ENCODE measurements at places on chromosomes 2 and 18.

GRCh38 chr2:85974390-85974789, 85.6 kb upstream of the ST3GAL5 start:
- DNase-seq: no peak

DNA sequence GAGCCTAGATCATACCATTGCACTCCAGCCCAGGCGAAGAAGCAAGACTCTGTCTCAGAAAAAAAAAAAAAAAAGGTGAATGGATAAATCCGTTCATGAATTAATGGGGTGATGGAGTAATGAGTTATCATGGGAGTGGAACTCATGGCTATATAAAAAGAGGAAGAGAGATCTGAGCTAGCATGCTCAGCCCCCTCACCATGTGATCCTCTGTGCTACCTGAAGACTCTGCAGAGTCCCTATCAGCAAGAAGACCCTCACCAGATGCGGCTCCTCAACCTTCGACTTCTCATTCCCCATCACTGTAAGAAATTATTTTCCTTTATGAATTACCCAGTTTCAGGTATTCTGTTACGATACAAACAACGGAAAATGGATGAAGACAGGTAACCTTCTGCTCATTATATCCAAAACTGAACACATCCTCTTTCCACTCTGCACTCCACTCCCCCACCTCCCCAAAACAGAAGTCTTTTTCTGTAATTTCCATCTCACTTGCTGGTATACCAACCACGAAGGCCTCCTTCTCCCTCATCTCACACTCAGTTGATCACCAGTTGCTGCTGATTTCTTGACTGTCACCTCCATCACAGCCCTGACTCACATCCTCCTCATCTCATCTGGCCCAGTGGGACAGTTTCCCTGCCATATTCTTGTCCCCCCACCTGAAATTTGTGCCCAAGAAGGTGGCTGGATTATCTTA, 8.8 kb downstream of the RETREG2 start:
- no peak for DNase-seq

DNA sequence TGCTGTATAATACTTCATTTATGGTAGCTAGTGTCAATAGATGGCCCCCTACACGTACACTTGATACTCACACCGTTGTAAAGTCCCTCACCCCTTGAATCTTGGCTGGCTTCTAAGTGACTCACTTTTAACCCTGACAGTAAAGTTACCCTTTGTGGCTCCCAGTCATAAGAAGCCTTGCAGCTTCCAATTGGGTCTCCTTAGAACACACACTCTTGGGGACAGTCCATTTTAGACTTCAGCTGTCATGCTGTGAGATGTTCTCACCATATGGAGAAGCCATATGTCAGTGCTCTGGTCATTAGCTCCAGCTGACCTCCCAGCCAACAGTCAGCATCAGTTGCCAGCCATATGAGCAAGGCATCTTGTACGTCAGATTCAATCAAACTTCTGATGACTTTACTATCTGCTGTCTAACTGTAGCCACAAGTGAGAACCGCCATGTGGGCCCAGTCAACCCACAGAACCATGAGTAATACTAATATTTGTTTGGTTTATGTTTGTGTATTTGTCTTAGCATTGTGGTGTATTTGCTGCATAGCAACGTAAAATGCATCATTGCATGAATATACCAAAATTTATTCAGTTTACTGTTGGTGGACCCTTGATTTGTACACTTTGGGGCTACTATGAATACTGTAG, 68.3 kb downstream of the PTPN4 start:
- no peak for DNase-seq

DNA sequence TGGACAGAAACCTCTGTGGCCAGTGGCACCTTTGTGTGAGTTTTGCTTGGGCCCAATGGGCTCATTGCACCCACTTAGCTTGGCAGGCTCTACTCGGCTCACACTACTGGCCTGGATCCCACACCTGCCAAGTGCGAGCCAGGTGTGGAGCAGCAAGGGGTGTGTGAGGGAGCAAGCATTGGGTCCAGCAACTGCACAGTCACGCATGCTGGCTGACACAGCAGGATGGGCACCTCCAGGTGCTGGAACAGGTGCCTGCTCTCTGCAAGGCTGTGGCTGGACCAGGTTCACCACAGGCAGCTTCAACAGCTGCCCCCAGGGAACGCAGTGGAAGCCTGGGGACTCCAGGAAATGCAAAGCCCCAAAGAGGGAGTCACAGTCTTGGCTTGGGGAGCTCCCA, 94.2 kb downstream of the DOK6 start:
- DNase-seq: no peak

DNA sequence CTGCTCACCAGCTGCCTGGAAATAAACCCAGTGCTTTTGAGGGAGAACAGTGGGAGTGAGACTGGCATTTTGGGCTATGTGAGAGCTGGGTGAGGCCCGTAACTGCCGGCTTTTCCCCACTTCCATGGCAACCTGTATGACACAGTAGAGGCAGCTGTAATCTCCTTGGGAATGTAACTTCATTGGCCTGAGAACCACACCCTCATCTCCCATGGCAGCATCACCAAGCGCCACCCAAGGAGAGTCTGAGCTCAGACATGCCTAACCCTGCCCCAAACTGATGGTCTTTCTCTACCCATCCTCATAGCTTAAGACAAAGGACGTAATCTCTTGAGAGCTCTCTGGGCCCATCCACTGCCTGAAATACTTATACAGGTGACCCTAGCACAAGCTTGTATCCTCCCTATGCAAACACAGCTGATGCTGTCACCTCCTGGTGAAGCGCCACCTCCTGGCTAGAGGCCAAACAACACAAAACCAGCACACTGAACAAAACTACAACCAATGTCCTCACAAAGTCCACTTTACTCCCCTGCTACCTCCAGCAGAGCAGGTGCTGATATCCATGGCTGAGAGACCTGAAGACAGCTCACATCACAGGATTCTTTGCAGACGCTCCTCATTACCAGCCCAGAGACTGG, 763.4 kb upstream of the NRXN1 start:
- DNase-seq: no peak

DNA sequence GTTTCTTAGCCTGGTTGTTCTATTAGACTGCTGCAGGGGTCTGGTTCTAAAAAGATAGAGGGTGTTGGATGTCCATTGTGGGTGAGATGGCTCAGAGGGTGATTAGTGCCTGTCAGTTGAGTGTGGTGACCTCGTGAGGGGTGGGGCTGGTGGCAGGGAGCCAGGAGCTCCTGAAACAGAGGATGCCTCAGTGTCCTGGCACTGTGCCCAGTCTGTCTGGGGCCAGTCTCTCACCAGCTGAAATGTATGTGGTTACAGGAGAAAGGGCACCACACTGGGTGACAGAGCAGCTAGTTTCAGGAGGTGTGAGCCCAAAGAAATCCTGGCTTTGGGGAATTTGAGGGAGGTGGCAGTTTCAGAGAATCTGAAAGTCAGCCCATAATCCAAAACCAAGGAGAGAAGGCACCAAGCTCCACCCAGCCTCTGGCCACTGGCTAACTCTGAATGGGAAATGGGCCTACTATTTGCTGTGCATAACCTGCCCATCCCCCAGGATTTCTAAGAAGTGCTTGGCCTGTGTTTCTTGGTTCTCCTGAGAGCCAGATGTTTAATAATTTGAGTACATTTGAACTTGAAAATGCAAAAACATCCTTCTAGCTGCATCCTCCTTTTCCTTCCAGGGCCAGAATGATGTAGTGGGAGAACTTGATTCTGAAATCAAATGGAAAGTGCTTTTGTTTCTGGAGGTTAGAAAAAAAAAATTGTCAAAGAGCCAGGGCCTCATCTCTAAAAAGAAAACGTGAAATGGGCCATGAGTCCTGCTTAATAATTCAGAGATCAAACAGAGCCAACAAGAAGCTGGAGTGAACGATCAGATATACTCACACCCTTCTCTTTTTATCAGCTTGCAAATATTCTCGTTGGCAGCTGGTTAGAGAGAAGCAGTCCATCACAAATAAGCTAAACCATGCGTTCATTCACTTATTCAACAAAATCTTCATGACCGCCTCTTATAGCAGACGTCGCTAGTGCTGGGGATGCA, 92.3 kb downstream of the B3GNT2 start:
- no peak for DNase-seq

DNA sequence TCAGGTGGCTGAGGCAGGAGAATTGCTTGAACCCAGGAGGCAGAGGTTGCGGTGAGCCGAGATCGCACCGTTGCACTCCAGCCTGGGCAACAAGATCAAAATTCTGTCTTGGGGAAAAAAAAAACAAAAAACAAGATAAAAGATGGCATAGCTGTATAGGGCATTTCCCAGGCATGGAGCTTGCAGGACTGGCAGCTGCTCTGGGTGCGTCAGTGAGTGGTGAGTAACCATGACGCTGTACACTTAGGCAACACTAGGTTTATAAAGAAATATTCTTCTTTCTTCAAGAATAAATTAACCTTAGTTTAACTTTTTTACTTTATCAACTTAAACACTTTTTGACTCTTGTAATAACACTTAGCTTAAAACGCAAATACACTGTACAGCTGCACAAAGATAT, 15.4 kb downstream of the TGOLN2 start:
- no peak for DNase-seq

- DNase-seq: no peak
Observed at GRCh38 chr2:135048122-135048521, 875 bp upstream of the MAP3K19 start.

GRCh38 chr18:49668574-49669275, 106.9 kb downstream of the LIPG start:
- no peak for DNase-seq

GRCh38 chr2:128585706-128586105, 267.0 kb upstream of the HS6ST1 start:
- no peak for DNase-seq

DNA sequence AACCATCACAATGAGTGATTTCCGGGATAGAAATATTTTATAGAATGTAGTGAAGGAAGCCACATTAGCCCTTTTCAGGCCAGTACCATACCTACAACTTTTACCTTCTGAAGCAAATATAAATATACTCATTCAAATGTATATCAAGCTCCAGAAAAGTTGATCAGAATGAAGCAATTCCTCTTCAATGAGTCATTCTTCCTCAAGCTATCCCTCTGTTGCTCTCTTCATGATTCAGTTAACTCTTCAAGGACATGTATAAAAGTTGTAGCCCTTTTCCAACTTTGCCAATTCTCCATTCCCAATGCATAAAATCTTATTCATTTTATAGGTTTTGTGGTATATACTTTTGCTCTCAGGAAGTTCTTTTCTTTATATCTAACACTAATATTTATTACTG, 242.1 kb upstream of the RGPD4 start:
- no peak for DNase-seq

DNA sequence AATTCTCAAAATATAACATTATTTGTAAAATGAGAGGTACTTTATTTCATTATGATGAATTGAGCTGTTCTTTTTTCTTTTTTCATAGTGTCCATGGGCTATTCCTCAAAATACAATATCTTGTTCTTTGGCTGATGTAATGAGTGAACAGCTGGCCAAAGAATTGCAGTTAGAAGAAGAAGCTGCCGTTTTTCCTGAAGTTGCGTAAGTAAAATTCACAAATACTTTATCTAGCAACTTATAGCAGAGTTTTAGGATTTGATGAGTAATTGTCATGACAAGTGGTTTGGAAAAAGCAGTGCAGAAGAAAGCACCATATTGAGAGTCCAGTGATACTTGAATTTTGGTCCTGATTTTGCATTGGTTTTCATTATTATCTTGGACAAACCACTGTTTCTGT, 9.8 kb downstream of the RIOK3 start:
- DNase-seq: no peak

DNA sequence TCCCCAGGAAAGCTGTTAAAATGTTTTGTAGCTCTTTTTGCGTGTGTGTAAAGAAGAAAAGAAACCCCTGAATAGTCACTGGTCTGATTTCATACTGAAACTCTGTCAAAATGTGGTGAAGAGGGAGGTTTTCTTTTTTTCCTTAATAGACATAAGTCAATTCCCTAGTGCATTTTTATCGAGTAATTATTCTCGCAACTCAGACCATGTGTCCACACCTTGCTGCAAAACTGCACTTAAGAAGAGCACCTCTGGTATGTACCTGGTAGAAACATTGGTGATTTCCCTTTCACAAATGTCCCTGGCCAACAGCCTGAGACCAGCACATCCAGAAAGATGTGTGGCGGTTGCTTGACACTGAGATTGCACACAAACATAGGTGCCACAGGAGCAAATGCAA, 159.9 kb downstream of the ZNF521 start:
- DNase-seq: no peak

- no peak for DNase-seq
Observed at GRCh38 chr18:7605705-7606104, 38.6 kb downstream of the PTPRM start.

DNA sequence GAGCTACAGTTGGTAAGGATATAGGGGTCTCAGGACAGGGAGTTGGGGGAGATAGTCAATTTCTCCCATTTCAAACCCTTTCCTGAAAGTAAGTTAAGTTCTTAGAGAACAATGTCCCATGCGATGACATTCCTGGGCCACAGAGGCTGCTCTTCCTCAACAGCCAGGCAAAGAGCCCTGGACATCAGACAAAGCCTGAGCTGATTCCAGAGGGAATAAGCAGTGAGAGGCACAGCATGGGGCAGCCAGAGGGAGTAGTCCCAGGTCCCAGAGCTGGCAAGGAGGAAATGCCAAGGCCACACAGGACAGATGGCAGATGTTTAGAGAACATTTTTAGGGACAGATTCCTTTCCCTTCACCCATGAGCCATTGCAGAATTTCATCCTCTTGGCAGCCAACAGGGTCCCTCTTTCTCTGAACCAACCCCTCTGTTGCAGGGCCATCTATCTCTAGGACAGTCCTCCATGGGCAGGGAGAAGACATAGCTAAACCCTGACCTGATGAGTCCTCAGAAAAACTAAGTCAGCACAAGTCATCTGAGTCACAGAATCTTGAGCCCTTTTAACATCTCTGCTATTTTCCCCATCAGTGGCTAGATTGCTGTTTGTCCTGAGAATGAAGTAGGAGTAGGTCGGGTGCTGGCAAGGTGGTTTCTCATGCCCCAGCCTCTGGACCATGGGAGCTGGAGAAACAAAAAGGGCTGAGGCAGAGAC, 81.6 kb upstream of the STPG4 start:
- DNase-seq: no peak

DNA sequence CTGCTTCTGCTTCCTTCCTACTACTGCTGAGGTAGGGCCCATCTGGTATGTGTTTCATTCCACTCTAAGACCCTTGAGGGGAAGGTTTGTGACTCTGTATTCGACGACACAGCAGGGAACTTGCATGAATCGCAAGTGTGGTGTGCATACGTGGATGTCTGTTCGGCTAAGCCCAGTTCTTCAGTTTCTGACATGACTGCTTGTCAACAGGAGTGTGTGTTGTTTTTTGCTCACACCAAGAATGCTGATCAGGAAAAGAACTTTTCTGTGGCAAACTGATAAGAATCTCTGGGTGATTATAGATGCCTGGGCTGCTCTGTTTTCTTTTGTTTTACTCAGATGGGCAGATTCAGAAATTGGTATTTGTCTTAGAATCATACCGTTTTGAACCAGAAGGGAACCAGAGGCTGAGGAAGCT, 22.0 kb downstream of the TNFRSF11A start:
- no peak for DNase-seq

- DNase-seq: no peak
Observed at GRCh38 chr2:263022-263738, 652 bp downstream of the SH3YL1 start.

GRCh38 chr2:151891566-151892194, 63.5 kb upstream of the ARL5A start:
- DNase-seq: no peak

GRCh38 chr2:76050196-76050595, 339.5 kb upstream of the GCFC2 start:
- no peak for DNase-seq

GRCh38 chr18:47215554-47216138, 35.8 kb downstream of the SKOR2 start:
- peak; percentile 5 for DNase-seq

GRCh38 chr2:120963997-120964705, 228.5 kb downstream of the GLI2 start:
- DNase-seq: no peak

All from frontal cortex (tissue), 4 donors.